ENCODE measurements at places on chromosomes 11 and 22.

- DNase-seq, result no peak
Measured at GRCh38 chr11:92663539-92663938, 305.9 kb upstream of the MTNR1B start.

DNA sequence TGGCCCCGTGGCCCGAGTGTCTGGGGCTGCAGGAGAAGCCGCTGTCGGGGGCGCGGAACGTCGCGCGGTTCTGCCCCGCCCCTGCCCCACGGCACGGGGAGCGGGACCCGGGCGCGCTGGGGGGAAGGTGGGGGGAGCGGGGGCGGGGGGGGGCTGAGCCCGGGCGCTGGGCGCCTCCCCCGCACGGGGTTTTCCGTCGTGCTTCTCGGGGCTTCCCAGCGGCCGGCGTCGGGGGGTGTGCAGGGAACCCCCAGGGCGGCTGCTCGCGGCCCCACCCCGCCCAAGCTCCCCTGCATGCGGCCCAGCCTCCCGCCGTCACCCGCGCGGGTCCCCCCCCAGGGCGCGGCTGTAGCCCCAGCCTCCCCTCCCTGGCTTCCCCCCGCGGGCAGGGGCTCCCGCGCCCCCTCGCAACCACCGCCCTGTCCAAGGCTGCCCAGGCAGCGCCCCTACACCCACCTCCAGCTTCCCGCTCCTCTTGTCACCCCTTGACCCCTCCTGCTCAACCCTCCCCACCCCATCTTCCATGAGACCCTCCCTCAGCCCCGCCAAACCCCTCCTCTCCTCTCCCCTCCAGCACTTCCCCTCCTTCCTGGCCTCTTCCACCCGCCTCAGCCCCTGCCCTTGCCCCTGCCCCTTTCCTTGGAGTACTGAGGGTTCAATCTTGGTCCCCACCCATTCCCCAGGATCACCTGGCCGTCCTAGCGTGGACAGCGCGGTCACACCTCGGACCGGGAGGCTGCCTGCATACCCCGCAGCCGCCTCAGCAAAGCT lies 1.7 kb downstream of the IL17REL start:
- DNase-seq, result peak; percentile 83

GRCh38 chr22:38835888-38836301 lies 7.9 kb downstream of the NPTXR start:
- DNase-seq, result no peak

DNA sequence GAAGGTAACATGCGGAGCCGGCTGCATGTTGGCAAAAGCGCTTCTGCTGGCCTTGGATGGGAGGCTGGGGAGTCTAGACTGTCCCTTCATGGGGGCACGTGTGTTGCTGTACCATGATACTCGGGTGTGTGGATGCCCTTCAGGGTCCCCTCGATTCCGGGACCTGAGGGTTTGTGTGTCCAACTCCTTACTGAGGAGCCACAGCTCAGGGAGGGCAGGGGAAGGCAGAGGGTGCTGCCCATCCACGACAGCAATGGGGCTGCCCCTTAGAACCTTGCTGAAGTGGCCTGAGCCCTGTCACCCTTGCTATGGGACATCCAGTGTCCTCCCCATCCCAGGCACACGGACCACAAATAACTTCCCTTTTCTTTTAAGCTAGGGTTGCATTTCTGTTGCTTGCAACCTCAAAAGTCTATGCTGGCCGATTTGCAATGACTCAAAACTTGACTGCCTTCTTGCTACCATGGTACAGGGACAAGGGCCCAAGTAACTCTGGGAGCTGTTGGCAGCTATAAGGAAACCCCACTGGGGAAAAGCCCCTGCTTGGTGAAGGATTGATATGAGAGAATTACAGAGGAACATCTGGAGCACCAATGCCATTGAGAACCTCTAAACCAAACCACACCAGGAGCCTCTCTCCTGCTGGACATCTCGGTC lies 43.8 kb downstream of the RTL6 start:
- no peak for DNase-seq

GRCh38 chr11:90783111-90783510 lies 560.3 kb upstream of the CHORDC1 start:
- no peak for DNase-seq

DNA sequence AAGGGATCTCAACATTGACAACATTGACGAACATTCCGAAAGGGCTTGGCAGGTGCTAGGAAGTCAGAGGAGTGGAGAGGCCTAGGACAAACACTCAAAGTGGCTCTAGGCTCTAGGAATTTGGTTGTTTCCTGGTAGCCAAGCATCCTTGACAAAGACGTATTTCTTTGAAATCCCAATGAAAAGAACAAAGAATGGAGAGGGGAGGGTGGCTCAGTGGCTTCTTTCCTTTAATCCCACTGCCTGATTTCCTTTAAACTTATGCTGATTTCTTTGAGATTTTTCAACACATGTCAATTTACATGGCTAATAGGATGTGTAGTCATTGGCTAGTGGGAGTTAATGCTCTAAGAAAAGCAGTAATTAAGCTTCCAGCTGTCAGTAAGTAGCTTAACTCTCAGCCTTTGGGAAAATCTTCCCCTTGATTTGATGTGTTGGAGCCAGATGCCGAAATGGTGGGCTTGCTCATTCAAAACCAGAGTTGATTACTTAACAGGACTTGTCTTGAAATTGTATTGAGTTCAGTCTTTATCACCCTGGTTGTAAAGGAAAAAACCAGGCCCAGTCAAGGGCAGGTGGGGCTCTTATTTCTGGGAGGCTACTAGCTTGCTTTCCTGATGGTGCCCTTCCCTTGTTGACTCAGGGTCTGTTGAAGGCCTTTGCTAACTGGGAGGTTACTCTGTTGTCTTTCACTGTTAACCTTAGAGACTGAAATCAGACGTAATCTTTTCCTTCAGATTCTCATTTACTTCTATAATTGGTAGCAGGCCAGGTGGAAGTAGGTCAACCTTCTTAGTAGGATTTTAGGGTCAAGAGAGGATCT lies 44.6 kb upstream of the SORL1-AS1 start:
- no peak for DNase-seq

- DNase-seq, result no peak
Measured at GRCh38 chr11:120122924-120123683, 14.8 kb downstream of the TRIM29 start.

DNA sequence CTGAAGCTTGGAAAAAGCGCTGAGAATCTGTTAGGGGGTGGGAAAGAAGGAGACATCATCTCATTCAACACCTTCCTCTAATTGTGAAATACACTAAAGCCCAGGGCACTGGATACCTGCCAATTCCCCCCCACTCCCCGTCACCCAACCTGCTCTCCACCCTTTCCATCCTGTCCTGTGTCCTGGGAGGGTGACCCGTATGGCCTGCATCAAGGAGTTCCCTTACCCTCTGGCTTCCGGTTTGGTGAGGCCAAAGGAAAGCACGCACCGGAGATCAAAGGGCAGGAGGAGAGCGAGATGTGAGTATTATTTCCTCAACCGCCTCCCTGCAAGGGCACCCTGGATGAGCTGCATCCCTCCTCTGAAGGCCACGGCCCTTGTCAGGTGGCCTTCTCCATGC lies 65.0 kb upstream of the PTPRJ start:
- DNase-seq, result no peak

- DNase-seq, result no peak
Measured at GRCh38 chr11:107696140-107696539, 15.7 kb downstream of the SLN start.

DNA sequence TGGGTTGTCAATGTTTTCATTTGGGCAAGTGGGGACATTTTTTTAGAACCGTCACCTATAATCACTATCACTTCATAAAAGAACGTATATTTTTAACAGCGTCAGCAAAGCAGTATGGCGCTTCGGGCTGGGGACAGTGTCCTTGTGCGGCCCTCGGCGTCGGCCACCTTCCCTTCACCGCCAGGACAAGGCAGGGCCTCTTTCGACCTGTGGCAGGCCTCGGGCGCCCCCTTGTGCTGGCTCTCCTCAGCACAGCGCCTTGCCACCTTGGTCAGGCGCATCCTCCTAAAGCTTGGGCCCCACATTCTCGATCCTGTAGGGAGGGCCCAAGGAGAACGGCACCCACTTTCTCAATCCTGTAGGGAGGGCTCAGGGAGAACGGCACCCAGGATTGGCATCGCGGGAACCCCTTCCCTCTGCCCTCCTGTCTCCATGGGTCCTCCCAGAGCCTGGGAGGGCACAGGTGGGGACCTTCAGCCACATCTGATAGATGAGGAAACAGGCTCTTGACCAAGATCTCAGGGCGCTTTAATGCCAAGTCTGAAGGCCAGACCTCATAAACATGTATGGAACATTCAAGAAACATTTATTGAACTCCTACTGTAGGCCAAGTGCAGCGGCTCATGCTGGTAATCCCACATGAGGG lies 11.5 kb upstream of the FADD start:
- peak; percentile 52 for DNase-seq

DNA sequence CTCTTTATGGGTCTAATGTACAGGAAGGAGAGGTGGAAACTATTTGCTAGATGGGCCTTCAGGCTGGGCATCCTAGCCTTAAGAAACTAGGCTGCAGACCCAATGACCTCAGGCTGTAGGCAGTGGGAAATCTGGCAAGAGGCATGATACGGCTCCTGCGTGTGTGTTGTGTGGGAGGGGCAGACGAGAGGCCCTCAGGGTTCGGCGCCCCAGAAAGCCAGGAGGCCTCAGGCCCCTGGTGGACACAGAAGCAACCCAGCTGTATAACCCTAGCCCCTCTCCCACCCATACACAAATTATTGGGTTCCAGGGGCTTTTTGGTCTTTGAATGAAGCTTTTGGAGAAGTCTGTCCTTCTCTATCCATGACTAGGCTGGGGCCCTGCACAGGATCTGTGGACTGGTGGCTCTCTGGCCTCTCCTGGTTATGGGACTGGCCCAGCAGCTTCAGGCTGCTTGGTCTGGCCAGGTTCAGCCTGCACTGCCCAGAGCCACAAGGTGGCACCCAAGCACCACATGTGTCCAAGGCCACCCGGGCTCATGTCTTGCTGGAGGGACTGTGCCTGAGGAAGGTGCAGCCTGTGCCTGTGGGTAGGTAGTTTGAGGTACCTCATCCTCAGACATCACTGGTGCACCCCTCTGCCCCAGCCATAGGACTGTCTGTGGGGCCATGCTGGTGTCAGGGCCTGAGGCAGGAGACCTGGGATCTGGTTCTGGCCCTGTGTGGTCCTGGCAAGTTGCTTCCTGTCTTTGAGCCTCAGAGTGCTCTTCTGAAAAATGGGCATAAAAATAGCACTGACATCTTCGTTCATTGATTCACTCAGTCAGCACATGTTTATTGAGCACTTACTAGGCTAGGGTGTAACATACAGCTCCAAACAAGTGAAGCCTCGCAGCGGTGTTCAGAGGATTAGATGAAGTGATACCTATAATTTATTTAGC lies 87.5 kb downstream of the RRM1 start:
- DNase-seq, result no peak

DNA sequence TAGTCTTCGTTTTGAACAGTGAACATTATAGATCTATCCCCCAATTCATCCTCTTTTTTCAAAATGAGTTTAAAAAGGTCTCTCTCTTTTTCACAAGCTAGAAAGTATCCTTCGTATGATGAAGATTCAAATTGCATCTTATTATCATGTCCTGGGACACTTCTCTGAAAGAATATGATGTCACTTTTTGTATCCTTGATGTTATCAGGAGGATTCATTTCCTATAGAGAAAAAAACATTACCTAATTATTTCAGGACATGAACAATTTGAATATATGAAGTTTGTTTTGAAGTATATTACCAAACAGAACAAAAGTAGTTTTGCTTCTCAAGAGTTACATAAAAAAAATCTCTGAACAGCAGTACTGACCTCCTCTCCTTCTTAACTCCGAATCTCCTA lies 20.3 kb downstream of the IL18 start:
- no peak for DNase-seq

DNA sequence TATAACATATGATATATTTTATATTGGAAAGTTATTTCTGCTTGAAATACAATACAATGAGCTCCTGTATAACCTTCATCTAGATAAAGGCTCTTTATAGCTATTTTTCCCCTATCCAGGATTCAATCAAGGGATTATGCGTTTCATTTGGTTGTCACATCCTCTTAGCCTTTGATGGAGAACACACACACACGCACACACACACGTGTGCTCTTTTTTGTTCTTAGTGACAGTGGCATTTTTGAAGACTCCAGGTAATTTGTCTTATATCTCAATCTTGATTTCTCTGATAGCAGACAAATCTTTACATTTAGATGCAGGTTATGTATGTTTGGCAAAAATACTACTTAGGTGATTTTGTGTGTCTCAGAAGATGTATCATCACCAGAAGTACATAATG lies 144.2 kb upstream of the CEP126 start:
- no peak for DNase-seq

DNA sequence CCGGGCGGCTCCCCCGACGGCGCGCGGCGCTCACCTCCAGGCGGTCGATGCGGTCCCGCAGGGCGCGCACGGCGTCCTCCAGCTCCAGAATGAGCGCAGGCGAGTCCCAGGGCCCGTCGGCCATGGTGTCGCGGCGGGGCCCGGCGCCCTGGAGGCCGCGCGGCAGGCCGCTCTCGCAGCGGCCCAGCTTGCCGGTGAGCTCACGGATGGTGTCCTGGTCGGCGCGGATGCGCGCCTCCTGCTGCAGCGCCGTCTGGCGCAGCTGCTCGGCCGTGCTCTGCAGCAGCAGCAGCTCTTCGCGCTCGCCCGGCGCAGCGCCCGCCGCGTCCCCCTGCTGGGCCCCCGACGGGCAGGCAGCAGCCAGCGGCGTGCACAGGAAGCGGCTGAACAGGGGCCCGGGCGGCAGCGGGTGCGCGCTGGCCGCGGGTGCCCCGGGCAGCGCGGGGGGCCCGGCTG lies 599 bp downstream of the NPTXR start:
- DNase-seq, result peak; percentile 56

GRCh38 chr11:69592986-69593650 lies 47.8 kb upstream of the CCND1 start:
- DNase-seq, result no peak

GRCh38 chr11:106594751-106595351 lies 423.4 kb downstream of the GUCY1A2 start:
- DNase-seq, result no peak

DNA sequence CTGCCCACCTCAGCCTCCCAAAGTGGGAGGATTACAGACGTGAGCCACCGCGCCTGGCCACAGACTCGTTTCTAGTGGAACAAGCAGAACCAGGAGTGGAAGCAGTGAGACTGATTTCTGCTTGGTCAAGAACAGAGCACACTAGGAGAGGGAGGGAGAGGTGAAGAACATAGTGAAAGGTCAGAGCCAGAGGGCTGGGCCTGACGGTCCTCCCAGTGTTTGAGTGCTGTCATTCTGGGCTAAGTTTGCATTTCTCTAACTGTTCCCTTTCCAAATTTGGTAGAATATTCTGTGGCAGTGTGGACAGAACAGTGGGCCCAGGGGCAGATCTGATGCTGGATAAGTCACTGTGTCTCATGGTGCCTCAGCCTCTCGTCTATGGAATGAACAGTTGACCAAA lies 55.2 kb downstream of the OSBP2 start:
- DNase-seq, result no peak

GRCh38 chr11:113262594-113262993 lies 51.8 kb upstream of the TTC12 start:
- DNase-seq, result no peak

DNA sequence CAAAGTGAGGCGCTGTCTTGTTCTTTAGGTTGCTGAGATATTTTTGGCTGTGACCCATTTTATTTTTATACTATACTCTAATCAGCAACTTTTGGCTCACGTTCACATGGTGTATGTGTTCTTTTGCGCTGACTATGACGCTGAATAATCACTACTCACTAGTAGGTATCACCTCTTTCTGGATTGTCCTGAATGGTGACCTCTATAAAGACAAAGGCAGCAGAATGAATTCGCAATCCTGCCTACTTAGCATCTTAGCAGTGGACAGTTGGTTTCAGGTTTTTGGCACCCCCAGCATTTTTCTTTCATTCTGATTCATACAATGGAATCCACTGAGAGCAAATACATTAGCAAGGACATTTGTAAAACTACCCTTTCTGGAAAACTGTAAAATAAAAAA lies 351.3 kb downstream of the JRKL start:
- no peak for DNase-seq

- DNase-seq, result no peak
Measured at GRCh38 chr11:87275176-87275575, 237.4 kb downstream of the TMEM135 start.

Data from activated CD8-positive, alpha-beta memory T cell treated with anti-CD3 and anti-CD28 coated beads, Interleukin-2, amount 50 U/mL, for 4 hours (primary cell).